ENCODE measurements at places on chromosomes 5 and 9.

DNA sequence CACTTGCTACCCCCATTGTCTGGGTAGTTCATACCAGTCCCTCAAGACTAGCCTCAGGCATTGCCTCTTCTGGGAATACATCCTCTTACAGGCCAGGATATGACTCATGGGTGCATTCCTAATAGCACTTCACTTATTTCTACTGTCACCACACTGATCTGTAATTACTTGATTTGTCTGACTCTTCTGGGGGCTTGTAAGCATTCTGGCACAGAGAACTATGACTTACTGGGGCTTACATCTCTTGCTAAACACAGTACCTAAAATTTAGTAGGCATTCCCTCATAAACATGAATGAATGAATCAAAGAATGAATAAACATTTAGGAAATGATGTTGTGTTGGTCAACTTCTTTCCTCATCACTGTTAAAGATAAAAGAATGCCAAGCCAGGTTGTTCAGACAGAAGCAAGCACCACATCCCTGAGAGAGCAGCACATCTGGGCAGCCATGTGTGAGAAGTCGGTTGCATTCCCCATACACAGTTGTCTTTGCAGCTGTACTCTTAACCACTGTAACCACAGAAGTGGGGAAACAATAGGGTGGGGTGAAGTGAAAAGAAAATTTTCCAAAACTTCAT, 27.6 kb downstream of the IL7R start:
- no peak for DNase-seq

DNA sequence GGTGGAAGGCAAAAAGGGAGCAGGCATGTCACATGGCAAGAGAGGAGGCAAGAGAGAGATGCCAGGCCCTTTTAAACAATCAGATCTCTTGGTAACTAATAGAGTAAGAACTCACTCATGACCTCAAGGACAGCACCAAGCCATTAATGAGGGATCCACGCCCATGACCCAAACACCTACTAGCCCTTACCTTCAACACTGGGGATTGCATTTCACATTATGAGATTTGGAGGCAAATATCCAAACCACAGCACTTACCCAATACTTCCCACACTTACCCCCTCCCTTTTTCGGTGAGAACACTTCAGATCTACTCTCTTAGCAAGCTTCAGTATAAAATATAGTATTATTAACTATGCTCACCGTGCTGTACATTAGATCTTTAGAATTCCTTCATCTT, 41.9 kb downstream of the ZNF354A start:
- no peak for DNase-seq

DNA sequence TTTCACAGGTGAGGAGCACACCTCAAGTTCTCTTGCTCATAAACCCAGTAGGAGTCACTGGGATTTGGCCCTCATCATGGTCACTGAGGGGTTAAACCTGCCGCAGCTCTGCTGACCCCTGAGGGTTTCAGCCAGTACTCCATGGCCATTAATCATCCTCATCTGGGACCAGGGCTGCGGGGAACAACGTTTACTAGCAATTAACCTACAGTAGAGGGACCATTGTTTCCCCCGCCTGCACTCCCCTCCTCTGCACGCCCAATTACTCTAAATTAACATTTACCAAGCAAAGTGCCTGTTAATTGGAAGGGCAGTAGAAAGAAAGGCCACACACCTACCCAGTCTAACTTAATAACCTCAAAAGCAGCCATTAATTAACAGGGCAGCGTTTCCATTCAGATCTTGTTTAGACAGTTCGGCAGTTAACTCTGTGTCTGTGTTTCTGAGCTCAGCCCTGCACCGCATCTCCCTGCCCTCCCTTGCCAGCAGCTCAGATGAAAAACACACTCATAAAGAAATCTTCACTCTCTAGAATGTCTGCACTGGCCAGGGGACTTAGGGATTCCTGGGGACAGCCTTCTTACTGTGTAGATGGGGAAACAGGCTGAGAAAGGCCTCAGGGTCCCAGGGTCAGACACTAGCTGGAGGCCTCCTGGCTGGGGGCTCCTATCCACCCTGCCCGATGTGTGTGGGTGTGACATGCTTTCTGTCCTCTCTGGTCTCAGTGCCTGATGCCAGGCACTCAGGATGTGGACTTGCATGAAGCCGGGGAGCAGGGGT, 51.6 kb downstream of the ALG2 start:
- DNase-seq, result no peak

DNA sequence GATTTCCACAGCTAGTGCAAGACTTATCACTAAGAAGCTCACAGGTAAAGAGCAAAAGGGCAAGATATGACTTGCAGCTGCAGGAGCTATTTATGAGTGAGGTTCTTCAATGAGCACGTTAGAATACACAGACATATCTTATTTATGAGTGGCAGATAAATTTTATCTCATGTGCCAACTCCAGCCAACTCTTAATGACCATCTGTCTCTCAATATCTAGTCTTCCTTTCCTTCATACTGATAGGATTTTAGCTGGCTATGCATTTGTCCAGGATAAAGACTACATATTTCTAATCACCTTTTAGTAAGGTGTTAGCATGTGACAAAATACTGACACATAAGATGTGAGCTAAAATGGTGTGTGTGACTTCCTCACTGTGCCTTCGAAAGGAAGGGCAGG, 304.5 kb downstream of the TRPM3 start:
- DNase-seq, result no peak

DNA sequence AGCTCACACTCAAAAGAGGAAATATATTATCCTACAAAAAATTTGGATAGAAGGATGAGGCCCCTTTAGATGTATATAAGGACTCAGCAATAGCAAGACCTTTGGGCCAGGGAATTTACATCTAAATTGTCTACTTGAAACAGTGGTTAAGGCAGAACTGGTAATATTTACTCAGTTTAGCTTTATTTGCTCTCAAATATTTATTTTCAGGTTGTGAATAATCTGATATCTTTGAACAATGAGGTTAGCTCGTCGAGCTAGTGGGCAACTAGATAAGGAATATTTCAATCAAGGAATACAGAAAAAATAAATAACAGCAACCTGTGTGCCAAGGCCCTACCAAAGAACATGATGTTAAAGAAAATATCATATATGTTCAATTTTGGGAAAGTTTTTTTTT, 966.3 kb downstream of the DTWD2 start:
- no peak for DNase-seq

- DNase-seq, result no peak
Observed at GRCh38 chr9:6113312-6113711, 97.9 kb upstream of the RANBP6 start.

DNA sequence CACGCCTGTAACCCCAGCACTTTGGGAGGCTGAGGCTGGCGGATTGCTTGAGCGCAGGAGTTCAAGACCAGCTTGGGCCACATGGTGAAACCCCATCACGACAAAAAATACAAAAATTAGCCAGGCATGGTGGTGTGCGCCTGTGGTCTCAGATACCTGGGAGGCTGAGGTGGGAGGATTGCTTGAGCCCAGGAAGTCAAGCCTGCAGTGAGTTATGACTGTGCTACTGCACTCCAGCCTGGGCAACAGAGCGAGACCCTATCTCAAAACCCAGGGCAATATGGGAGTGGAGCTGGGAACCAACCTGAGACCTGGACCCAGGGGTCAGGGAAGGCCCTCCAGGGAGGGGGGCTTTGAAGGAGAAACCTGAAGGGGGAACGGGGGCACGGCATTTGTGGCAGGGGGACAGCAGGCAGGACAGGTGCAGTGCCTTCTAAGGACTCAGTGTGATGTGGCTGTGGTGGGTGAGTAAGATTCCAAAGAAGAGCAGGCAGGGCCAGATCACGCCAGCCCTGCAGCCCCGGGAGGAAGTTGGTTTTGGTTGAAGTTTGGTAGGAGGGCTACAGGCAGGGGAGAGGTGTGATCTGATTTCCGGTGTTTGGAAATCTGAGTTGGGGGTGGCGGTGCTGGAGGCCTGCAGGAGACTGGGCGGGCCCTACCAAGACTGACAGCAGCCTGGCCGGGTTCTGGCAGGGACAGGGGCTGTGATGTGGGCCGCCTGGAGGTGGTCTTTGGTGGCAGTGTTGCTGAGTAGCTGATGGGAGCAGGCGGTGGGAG, 46.2 kb downstream of the NTNG2 start:
- DNase-seq, result no peak

GRCh38 chr5:110702300-110702699, 24.2 kb downstream of the TMEM232 start:
- no peak for DNase-seq

DNA sequence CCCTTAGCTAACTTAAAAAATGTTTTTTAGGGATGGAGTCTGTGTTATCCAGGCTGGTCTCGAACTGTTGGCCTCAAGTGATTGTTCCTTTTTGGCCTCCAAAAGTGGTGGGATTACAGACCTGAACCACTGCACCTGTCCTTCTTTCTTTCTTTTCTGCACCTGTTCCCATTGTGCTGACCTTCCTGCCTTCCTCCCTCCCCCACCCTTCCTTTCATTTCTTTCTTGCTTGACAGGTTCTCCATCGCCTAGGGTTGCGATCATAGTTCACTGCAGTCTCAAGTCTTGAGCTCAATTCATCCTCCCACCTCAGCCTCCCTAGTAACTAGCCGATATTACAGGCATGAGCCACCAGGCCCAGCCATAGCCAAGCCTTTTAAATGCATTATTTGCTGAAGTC, 20.6 kb downstream of the JMY start:
- no peak for DNase-seq

DNA sequence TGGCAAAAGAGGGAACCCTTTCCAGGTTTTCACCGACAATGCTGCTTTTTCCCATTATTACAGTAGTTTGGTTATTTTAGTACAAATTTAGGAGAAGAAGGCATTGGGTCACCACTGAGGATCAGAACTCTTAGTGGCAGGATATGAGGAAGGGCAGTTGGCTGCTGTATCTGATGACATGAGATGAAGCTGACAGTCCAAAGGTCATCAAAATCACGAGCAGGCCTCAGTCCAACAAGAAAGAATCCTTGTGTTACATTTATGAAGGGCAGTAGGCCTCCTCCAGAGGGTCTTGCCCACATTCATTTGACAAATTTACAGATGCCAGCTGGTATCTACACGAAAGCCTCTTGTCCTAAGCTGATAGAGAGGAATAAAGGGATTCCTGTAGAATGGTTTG, 49.5 kb upstream of the COL15A1 start:
- DNase-seq, result no peak

DNA sequence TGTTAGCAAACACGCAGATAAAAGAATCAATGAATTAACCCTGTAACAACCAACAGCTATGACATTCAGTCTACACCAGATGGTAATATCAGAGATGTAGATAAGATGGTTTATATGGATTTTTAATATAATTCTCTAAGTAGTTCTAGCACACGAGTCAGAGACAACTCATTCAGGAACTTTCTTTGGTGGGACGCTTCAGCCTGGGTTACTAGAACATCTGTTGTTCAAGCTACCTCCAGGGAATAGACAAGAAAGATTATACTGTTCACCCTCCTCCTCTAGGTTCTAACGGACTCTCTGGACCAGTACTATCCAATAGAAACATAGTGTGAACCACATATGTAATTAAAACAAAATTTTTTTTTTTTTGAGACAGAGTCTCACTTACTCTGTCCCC, 73.8 kb downstream of the RAPGEF1 start:
- DNase-seq, result no peak

- DNase-seq, result no peak
Observed at GRCh38 chr9:88657893-88658292, 122.9 kb downstream of the NXNL2 start.

GRCh38 chr9:70006306-70006705, 37.3 kb upstream of the MAMDC2 start:
- no peak for DNase-seq

GRCh38 chr9:68740561-68740960, 35.5 kb downstream of the PIP5K1B start:
- DNase-seq, result no peak

- no peak for DNase-seq
Observed at GRCh38 chr5:17317473-17317872, 100.0 kb downstream of the BASP1 start.

- no peak for DNase-seq
Observed at GRCh38 chr5:175837171-175837699, 34.1 kb upstream of the CPLX2 start.

DNA sequence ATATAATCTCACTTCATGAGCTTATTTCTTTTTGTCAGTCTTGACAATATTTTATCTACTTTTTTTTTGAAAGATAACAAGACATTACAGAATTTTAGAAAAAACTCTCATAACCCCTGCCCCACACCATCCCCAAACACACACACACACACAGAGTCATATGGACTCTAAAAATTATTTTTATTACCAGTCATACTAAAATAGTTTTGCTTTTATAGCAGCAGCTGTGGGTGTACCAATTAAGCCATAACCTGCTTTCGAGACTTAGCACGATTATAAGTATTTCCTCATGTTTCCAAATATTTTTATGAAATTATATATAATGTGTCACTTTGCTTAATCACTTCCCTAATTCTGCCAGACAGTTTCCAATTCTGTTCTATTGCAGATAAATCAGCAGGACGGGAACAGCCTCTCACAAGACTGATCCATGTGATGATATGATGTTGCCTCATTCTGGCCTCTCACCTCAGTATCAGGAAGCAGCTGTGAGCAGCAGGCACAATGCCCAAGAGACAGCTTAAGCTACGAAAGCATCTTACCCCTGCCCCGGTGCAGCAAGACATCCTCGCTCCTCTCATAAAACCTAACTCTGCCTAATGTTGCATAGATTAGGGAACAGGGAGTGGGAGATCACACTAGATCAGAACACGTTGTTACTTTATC, 7.0 kb downstream of the PDCL start:
- DNase-seq, result no peak

GRCh38 chr5:96207420-96207819, 225.6 kb downstream of the PCSK1 start:
- DNase-seq, result no peak

- no peak for DNase-seq
Observed at GRCh38 chr5:53277491-53277890, 167.9 kb upstream of the MOCS2 start.

- DNase-seq, result no peak
Observed at GRCh38 chr5:23977997-23978396, 470.6 kb downstream of the PRDM9 start.

DNA sequence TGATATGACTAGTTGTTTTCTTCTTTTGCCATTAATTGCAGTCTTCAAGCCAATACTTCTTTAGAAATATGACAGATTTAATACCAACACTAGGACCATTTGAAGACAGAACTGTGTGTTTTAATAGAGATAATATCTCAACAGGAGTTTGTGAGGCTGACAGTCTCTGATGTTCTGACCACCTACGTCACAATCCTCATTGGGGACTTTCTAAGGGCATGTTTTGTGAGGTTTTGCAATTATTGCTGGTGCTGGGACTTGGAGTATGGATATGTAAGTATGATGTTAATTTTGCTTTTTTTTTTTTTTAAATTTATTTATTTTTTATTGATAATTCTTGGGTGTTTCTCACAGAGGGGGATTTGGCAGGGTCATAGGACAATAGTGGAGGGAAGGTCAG, 147.6 kb downstream of the ALDH1A1 start:
- DNase-seq, result no peak

DNA sequence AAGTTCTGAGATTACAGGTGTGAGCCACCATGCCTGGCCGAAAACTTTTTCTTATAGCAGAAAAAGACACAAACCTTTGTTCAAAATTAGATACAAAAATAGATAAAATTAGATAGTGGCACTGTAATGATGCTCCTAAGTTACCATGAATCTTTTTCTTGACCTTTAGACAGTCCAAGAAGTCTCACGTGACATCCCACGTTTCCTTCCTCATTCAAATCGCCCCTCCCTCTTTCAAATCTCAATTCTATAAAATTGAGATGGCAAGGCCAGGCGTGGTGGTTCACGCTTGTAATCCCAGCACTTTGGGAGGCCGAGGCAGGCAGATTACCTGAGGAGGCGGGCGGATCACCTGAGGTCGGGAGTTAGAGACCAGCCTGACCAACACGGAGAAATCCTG, 7.7 kb upstream of the ZCCHC10 start:
- no peak for DNase-seq

GRCh38 chr5:9354336-9355081, 191.4 kb downstream of the SEMA5A start:
- DNase-seq, result no peak

Data from CD4-positive, alpha-beta T cell treated with Interleukin-12 subunit alpha and Interleukin-12 subunit beta, for 1 hour (primary cell).